Dermis blood vessel endothelial cell (primary cell): ENCODE measurements at places on chromosomes 5 and 9. TPM values are rescaled to one million over a fixed set of nuclear protein-coding genes. Genes with fewer than 3 reads are reported as not detected.

The SVEP1 gene
- under 0.01 and 0.05 TPM in 2 replicates for total RNA-seq

The FBXL7 gene
- 15.5 and 23.1 TPM in 2 replicates for total RNA-seq

The EXOC3 gene
- total RNA-seq = 44.3 and 52.1 TPM in 2 replicates

The UGT3A2 gene
- not detected in 2 replicates for total RNA-seq

The TSLP gene
- total RNA-seq = under 0.01 and 0.19 TPM in 2 replicates

The RGS7BP gene
- total RNA-seq = 0.17 and 0.19 TPM in 2 replicates

The DDX4 gene
- total RNA-seq = 0.17 TPM in 1 of 2 replicates, not detected in the other

The PCDHB4 gene
- 0.17 and 0.19 TPM in 2 replicates for total RNA-seq

The PHF24 gene
- total RNA-seq = not detected in 2 replicates

The DNAJA1 gene
- 134 and 149 TPM in 2 replicates for total RNA-seq

The ISL1 gene
- total RNA-seq = not detected in 2 replicates

The GAS1 gene
- total RNA-seq = 1.4 and 1.5 TPM in 2 replicates

The ECM2 gene
- not detected in 2 replicates for total RNA-seq

The NREP gene
- total RNA-seq = 24.9 and 39.0 TPM in 2 replicates

The SUSD3 gene
- total RNA-seq = not detected in 2 replicates

The UGT3A1 gene
- total RNA-seq = not detected in 2 replicates

The SLC6A18 gene
- not detected in 2 replicates for total RNA-seq

The IL13 gene
- not detected in 2 replicates for total RNA-seq

The ESM1 gene
- total RNA-seq = 54.5 and 70.8 TPM in 2 replicates

The LCNL1 gene
- total RNA-seq = not detected in 2 replicates

The CBY3 gene
- total RNA-seq = not detected in 2 replicates

The RNF180 gene
- 3.2 and 6.1 TPM in 2 replicates for total RNA-seq

The OTULIN gene
- 26.3 and 31.0 TPM in 2 replicates for total RNA-seq

The EXOSC2 gene
- total RNA-seq = 31.9 and 33.5 TPM in 2 replicates

The OSMR gene
- total RNA-seq = 24.2 and 30.0 TPM in 2 replicates

The CCDC192 gene
- total RNA-seq = not detected in 2 replicates

The NR6A1 gene
- total RNA-seq = 2.9 TPM in 2 replicates

The ANXA2R gene
- 7.7 and 7.8 TPM in 2 replicates for total RNA-seq

The TMEM267 gene
- 5.8 and 10.2 TPM in 2 replicates for total RNA-seq

The EPB41L4B gene
- total RNA-seq = 0.34 and 0.79 TPM in 2 replicates

The MCIDAS gene
- total RNA-seq = not detected in 2 replicates

The PPP2R2B gene
- total RNA-seq = not detected in 2 replicates

The ADGRV1 gene
- total RNA-seq = under 0.01 and 0.14 TPM in 2 replicates

The PRDM9 gene
- total RNA-seq = not detected in 2 replicates

The RANBP17 gene
- 8.7 and 16.3 TPM in 2 replicates for total RNA-seq

The C9orf50 gene
- total RNA-seq = not detected in 2 replicates

The PCDHGB3 gene
- 3.6 and 3.7 TPM in 2 replicates for total RNA-seq

The SUB1 gene
- total RNA-seq = 212 and 301 TPM in 2 replicates

The TEX48 gene
- total RNA-seq = not detected in 2 replicates

The PCDHGA1 gene
- total RNA-seq = 0.33 and 0.34 TPM in 2 replicates

The ZNF300 gene
- total RNA-seq = 6.5 and 6.8 TPM in 2 replicates

The GABRP gene
- 0.51 and 0.84 TPM in 2 replicates for total RNA-seq

The ORM2 gene
- not detected in 2 replicates for total RNA-seq

The VPS13A gene
- total RNA-seq = 35.2 and 35.6 TPM in 2 replicates

The SWI5 gene
- total RNA-seq = 26.9 and 29.1 TPM in 2 replicates

The POU5F2 gene
- total RNA-seq = 0.65 and 1.2 TPM in 2 replicates

The GCNT4 gene
- total RNA-seq = 0.19 and 0.34 TPM in 2 replicates

The NRG2 gene
- total RNA-seq = 0.51 TPM in 2 replicates

The KIAA0825 gene
- total RNA-seq = 1.0 and 1.9 TPM in 2 replicates

The FGD3 gene
- total RNA-seq = 0.17 TPM in 1 of 2 replicates, not detected in the other

The ARL10 gene
- total RNA-seq = 14.7 and 15.0 TPM in 2 replicates

The PCDHB14 gene
- total RNA-seq = 0.98 and 1.0 TPM in 2 replicates

The SHOC1 gene
- not detected in 2 replicates for total RNA-seq

The ZNF366 gene
- total RNA-seq = 13.3 and 17.0 TPM in 2 replicates

The C7 gene
- under 0.01 and 0.28 TPM in 2 replicates for total RNA-seq

The MLLT3 gene
- total RNA-seq = 7.3 and 13.8 TPM in 2 replicates

The F2RL1 gene
- total RNA-seq = 24.0 and 30.0 TPM in 2 replicates
